ENCODE measurements at places on chromosomes 4 and X.

DNA sequence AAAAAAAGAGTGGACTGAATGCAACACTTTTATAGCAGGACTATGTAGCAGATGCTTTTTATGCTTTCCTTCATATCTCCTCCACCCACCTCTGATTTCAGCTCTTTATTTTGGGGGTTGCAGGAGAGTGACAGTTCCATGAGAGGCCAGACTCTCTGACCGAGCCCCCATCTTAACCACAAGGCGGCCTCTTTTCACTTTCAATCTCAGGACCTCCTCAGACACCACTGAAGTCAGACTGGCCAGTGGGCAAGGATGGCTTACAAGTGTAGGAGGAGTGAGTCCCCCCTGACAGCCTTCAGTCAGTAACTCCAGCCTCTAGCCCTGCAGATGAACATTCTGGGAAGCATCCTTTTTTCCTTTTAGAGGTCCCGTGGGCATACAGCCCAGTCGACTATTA, 140.8 kb downstream of the FRAS1 start:
- no peak for DNase-seq

DNA sequence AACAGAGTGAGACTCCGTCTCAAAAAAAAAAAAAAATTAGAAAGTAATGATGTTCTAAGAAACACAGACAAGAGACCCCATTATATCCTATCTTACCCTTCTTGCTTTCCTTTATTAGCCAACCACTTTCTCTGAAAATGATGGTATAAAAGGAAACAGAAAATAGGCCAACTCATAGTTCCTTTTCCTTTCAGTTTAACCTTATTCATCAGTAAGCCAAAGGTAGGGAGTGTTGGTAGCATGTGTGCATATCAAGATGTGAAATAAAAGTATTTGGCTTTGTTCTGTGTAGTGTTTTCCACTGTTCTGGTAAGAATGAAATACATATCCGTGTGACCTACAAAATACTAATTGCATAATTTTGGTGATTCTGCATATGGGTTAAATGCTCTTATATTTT, 266.6 kb downstream of the ZNF674 start:
- no peak for DNase-seq

DNA sequence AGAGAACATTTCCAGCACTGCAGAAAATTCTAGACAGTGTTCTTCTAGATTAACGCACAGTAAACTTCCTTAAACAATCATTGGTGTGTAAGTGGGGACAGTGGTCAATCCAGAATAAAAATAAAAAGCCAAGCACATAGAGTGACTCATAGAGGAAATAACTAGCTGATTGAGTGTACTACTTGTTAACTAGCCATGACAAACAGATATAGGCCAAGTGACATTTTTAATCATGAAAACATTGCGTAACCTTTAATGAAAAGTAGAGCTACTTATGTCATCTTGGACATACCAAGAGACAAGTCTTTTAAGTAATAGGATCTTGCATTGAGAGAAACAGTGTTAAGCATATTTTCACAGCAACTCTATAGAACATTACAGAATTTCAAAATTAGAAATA, 233.9 kb upstream of the MAB21L2 start:
- peak; percentile 77 for DNase-seq

- DNase-seq, result no peak
Measured at GRCh38 chr4:173513651-173514050, 16.4 kb downstream of the HAND2 start.

DNA sequence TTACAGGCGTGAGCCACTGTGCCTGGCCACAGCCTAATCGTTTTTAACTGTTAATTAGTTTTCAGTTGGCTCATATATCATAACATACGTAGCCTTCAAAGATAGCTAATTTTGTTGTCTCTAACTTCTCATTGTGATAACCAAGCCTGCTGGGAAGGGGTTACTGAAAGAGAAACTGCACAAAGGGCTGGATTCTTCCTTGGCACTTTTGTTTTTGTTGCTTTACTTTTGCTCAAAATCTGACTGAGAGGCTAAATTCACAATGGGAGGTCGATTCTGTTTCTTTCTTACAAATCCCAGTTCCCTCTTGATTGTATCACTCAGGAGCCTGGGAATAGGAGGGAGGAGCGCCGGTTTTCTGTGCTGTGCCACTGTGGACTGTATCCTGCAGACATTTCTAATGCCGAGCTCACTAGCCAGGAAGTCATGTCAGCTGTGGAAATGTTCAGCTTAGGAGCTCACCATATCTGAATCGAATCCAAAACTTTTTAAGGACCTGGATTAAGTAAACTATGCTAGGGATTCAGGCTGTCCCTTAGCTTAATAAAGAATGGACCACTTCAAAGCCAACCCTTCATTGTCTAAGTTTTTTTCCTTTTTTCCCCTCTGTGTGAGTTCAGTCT, 120.5 kb upstream of the FAT1 start:
- DNase-seq, result peak; percentile 62

DNA sequence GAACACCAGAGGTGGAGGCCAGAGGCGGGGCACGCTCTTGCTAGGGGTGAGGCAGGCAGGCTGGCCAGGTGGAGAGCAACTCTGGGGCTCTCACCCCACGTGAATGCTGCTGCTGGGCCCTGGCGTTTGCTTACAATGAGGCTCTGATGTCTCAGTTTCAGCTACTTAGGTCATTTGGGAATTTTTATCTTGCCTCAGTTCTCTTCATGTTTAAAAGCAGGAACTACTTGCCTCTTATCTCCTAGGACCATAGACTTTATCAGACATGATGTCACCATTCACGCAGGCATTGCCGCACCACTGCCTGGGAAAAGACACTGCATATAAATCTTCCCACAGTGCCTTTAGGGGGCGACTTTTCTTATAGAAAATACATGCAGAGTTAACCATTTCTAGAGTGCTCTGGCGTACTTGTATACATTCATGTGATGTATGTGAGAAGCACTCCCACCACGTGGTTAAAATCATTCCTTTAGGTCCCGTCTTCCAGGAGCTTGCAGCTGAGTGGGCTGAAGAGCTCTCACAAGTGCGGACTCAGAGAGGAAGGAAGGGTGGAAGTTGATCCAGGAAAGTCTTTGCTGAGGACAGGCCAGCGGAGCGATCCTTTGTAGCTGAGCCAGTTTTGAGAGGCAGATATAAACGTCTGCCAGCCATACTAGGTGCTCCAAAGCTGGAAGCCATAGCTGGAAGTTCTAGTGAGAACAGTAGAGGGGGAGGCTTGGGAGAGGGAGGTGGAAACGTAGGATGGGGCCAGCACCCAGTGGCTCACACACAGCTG, 84.3 kb upstream of the CLDN34 start:
- peak; percentile 11 for DNase-seq

- DNase-seq, result no peak
Measured at GRCh38 chr4:77833126-77833724, 14.1 kb upstream of the CNOT6L start.

DNA sequence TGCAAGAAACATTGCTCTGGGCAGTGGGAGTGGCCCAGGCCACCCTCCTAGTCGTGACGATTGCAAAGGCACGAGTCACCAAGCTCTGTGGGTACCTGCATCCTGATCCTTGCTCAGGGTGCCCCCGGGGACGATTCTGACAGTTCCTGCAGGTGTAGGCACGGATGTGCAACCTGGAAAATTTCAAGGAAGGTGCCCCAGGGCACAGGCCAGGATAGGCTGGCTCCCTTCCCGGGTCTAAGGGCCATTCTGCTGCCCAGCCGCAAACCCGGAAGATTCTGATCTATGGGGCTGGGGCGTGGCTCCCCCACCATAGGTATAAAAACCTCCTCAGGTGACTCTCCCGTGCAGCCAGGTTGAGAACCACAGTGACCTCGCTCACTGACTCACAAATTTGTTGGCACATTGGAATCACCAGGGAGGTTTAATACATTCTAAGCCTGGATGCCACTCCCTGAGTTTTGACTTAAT, 228.5 kb downstream of the PTTG2 start:
- DNase-seq, result peak; percentile 13

GRCh38 chr4:30714408-30715031, 5.6 kb upstream of the PCDH7 start:
- DNase-seq, result peak; percentile 58

- DNase-seq, result no peak
Measured at GRCh38 chr4:78121338-78121904, 64.3 kb downstream of the FRAS1 start.

- no peak for DNase-seq
Measured at GRCh38 chrX:20527558-20528011, 260.9 kb upstream of the RPS6KA3 start.

DNA sequence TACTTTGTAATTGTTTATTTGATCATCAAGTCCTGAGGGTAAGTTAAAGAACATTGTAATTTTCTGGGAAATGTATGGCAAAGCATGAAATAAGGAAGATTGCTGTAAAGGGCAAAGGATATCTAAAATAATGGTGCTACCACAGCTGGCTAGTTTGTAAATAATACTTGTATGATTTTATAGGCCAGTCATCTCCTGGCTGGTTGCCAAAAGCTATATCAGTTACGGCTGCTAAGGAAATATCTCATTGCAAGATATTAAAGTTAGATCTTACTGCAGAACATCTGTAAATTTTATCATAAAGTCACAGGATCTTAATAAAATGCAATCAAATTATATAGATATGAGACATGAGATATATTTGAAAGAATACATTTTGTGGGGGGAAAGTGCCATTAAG, 150.8 kb upstream of the CXCL13 start:
- no peak for DNase-seq

- no peak for DNase-seq
Measured at GRCh38 chr4:31324814-31325213, 604.6 kb downstream of the PCDH7 start.

DNA sequence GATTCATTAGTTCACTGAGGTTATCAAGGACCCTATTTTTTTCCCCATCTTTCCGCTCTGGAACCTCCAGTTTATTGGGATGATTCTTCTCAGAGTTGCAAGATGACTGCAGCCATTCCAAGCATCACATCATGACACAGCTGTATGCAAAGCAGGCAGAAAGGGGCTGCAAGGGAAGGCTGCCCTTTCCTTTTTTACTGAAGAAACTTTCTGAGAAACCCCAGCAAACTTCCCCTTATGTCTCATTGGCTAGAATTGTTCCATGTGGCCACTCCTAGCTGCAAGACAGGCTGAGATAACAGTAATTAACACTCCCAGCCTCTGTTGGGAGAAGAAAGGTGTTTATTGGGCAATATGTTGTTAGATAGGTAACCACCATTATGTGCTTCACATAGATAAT, 102.6 kb downstream of the SATL1 start:
- no peak for DNase-seq
